ENCODE measurements at places on chromosomes 3 and 15. TPM values are rescaled to one million over a fixed set of nuclear protein-coding genes. Genes with fewer than 3 reads are reported as not detected.

The FAM240A gene
- total RNA-seq: not detected

The COL6A5 gene
- total RNA-seq: not detected

DNA sequence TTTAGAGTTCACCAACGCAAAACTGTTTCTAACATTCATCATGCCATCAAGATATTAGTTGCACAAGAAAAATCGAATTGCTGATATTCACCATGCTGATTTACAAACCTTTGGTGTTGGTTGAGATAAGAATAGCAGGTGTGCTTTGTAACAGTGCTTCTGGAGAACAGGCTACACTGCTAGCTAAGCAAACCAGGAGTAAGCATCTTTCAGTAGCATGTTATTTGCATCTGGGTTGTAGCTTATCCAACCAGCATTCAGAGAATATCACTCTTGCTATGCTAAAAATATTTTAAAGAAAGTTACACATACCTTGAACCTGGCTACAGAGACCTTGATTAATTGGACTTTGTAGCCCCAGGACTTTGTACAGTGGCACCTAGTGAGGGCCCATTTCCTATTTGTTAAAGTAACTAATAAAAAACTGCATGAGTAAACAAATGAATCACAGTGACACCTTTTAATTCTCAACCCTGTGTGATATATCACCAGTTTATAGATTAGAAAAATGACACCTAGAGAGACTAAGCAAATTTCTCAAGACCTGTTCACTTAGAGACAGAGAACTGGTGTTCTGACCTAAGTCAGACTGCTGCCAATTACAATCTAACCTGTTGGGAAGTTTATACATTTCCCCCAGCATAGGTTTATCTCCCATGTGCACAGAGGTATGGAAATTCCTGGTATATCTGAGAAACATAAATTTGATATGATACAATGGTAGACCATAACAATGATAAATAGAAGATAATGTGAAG lies 435.5 kb upstream of the TGFBR2 start:
- H3K27me3 ChIP-seq: peaks cover 4% of the 10 kb centered on the region
- H3K4me3 ChIP-seq: no peak overlapping the region
- H3K4me1 ChIP-seq: no peaks in the 10 kb centered on the region

DNA sequence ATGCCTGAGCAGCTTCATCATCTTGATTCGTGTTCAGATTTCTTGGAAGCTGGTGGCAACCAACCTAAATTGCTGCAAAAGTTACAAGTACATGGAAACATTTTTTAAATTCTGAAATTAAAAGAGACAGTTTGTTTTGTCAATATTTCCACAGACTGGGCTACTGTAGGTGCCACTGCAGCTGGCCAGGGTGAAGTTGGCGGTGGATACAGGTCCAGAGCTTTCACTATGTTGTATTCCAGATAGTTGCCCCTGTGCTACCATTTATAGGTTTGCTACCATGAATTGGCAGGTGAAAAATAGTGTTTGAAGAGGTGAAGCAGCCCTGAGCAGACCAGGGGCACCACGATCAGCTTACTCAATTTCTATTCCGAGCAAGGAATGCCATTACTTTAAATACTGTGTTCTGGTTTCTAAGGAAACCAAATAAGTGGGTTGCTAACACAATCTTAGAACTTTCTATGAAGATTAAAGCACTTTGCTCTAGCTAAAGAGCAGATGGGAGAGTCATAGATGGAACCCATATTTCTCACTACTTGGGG lies 21.2 kb upstream of the SHC4 start:
- no peak for DNase-seq
- H3K27ac ChIP-seq: no peak overlapping the region
- no peaks in the 10 kb centered on the region for H3K4me1 ChIP-seq
- H3K36me3 ChIP-seq: peaks cover 7% of the 10 kb centered on the region

- H3K27ac ChIP-seq: no peak overlapping the region
- no peak overlapping the region for H3K4me3 ChIP-seq
- H3K4me1 ChIP-seq: peaks cover 51% of the 10 kb centered on the region
- DNase-seq: no peak
These were observed 157.3 kb upstream of the BHLHE40 start for GRCh38 chr3:4821975-4822374.

GRCh38 chr15:78223396-78224022 lies 10.9 kb downstream of the ACSBG1 start:
- H3K36me3 ChIP-seq: no peaks in the 10 kb centered on the region
- no peak overlapping the region for H3K4me3 ChIP-seq
- DNase-seq: no peak

GRCh38 chr15:33100314-33100713 lies 94.2 kb downstream of the FMN1 start:
- no peak overlapping the region for H3K27ac ChIP-seq
- peaks cover 2% of the 10 kb centered on the region for H3K27me3 ChIP-seq
- no peaks in the 10 kb centered on the region for H3K4me1 ChIP-seq
- H3K36me3 ChIP-seq: no peaks in the 10 kb centered on the region

DNA sequence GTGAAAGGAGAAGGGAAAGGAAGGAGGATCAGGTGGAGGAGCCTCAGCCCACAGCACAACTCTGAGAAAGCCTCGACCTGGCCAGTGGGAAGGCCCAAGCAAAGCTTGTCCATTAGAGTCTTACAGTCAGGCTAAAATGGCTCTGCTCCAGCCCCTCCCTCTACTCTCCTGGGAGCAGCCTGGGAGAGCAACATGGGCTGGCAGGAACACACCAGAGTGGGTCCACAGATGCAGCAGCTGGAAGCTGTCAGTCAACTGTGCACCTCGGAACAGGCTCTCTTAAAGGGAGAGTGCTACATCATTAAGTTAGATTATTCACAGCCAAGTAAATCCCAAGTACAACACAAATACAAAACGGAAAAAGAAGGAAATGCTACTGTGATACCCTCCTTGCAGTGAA lies 98.0 kb upstream of the LIMD1 start:
- H3K36me3 ChIP-seq: peaks cover 66% of the 10 kb centered on the region
- no peak overlapping the region for H3K4me3 ChIP-seq
- no peak for DNase-seq
- no peaks in the 10 kb centered on the region for H3K4me1 ChIP-seq
- H3K27me3 ChIP-seq: no peaks in the 10 kb centered on the region
- H3K27ac ChIP-seq: no peak overlapping the region

GRCh38 chr3:5205165-5205941 lies 17.8 kb downstream of the EDEM1 start:
- peak; percentile 41 for DNase-seq
- H3K36me3 ChIP-seq: peaks cover 91% of the 10 kb centered on the region
- peaks cover 42% of the 10 kb centered on the region for H3K4me1 ChIP-seq
- H3K27me3 ChIP-seq: no peaks in the 10 kb centered on the region
- H3K27ac ChIP-seq: peak overlapping the region; percentile 86
- peak overlapping the region; percentile 37 for H3K4me3 ChIP-seq

- DNase-seq: no peak
- peaks cover 15% of the 10 kb centered on the region for H3K4me1 ChIP-seq
- H3K27me3 ChIP-seq: no peaks in the 10 kb centered on the region
- H3K36me3 ChIP-seq: peaks cover 37% of the 10 kb centered on the region
- H3K4me3 ChIP-seq: no peak overlapping the region
These were observed 35.3 kb downstream of the TSPAN3 start for GRCh38 chr15:77035584-77035983.

GRCh38 chr3:169348929-169349621 lies 314.4 kb downstream of the MECOM start:
- H3K27me3 ChIP-seq: peaks cover 2% of the 10 kb centered on the region
- no peaks in the 10 kb centered on the region for H3K36me3 ChIP-seq
- no peak overlapping the region for H3K4me3 ChIP-seq
- no peaks in the 10 kb centered on the region for H3K4me1 ChIP-seq
- no peak overlapping the region for H3K27ac ChIP-seq
